Astrocyte (in vitro differentiated cells and primary cell): ENCODE measurements at places on chromosomes 5 and 9. TPM values are rescaled to one million over a fixed set of nuclear protein-coding genes. Genes with fewer than 3 reads are reported as not detected.

GRCh38 chr5:80181618-80182211 lies 74.1 kb downstream of the SERINC5 start:
- peaks cover 3% of the 10 kb centered on the region for H3K4me1 ChIP-seq
- DNase-seq = peak; percentile 53
- no peaks in the 10 kb centered on the region for H3K27me3 ChIP-seq
- H3K36me3 ChIP-seq = no peaks in the 10 kb centered on the region
- no peak overlapping the region for H3K27ac ChIP-seq
- H3K4me3 ChIP-seq = no peak overlapping the region

DNA sequence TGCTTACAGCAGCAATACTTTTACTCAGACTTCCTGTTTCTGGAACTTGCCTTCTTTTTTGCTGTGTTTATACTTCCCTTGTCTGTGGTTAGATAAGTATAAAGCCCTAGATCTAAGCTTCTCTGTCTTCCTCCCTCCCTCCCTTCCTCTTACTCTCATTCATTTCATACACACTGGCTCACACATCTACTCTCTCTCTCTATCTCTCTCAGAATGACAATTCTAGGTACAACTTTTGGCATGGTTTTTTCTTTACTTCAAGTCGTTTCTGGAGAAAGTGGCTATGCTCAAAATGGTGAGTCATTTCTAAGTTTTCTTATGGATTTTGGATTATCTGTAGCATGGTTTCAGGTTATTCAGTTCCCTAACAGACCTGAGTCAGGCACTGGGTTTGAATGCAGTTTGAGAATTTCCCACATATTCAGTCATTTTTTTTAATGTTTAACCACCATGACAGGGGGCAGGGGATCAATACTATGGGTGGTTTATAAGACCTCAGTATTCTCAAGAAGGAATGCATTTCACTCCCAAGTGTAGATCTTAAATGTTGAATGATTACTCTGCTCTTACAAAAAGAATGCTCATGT lies at the start of gene IL7R:
IL7R (plus strand) TSS at position 127 of the 587 bp plus-strand sequence; CDS start at position 214, 87 bp downstream.
- peaks cover 36% of the 10 kb centered on the region for H3K4me1 ChIP-seq
- peak; percentile 74 for DNase-seq
- H3K36me3 ChIP-seq = no peaks in the 10 kb centered on the region
- H3K27ac ChIP-seq = peak within 1 kb of the TSS; percentile 70
- H3K4me3 ChIP-seq = peak within 1 kb of the TSS; percentile 19

GRCh38 chr9:13689925-13690324 lies 410.4 kb upstream of the MPDZ start:
- H3K4me1 ChIP-seq = peaks cover 3% of the 10 kb centered on the region
- no peak overlapping the region for H3K4me3 ChIP-seq
- H3K27me3 ChIP-seq = no peaks in the 10 kb centered on the region
- no peaks in the 10 kb centered on the region for H3K36me3 ChIP-seq
- no peak for DNase-seq

GRCh38 chr5:10448754-10449360 lies 7.2 kb downstream of the ROPN1L start:
- H3K36me3 ChIP-seq = no peaks in the 10 kb centered on the region
- H3K27ac ChIP-seq = no peak overlapping the region
- H3K4me1 ChIP-seq = peaks cover 9% of the 10 kb centered on the region
- no peak for DNase-seq

DNA sequence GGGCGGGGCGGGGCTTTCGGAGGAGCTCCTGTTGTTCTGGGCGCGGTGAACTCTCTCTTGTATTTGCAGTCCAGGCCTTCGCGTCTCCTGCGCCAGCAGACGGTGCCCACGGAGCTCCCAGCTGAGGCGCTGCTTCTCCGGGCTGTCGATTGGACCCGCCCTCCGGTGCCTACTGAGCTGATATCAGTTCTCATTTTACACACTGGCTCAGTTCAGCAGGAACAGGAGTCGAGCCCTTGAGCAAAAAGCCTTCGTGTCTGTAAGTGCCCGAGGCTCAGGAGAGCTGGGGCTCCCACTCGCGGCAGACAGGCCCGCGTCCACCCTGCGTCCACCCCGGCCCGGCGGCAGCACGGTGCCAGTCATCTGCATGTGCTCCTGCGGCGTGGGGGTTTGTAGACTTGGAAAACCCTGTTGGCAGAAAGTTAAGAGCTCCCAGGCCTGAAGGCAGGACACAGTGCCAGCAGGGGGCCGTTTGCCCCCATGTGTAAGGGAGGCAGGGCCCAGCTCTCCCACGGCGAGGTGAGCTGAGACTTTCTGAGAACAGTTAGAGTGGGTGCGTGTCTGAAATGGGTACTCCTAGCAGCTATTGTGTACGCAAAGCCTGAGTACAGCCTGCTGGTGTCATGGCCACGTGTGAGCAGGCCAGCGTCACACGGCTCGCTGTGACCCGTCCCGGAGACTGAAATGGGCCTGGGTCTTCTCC lies 231.5 kb downstream of the FANCC start:
- peaks cover 34% of the 10 kb centered on the region for H3K4me1 ChIP-seq
- peaks cover 55% of the 10 kb centered on the region for H3K36me3 ChIP-seq
- no peak overlapping the region for H3K27ac ChIP-seq
- H3K27me3 ChIP-seq = no peaks in the 10 kb centered on the region
- no peak overlapping the region for H3K4me3 ChIP-seq

DNA sequence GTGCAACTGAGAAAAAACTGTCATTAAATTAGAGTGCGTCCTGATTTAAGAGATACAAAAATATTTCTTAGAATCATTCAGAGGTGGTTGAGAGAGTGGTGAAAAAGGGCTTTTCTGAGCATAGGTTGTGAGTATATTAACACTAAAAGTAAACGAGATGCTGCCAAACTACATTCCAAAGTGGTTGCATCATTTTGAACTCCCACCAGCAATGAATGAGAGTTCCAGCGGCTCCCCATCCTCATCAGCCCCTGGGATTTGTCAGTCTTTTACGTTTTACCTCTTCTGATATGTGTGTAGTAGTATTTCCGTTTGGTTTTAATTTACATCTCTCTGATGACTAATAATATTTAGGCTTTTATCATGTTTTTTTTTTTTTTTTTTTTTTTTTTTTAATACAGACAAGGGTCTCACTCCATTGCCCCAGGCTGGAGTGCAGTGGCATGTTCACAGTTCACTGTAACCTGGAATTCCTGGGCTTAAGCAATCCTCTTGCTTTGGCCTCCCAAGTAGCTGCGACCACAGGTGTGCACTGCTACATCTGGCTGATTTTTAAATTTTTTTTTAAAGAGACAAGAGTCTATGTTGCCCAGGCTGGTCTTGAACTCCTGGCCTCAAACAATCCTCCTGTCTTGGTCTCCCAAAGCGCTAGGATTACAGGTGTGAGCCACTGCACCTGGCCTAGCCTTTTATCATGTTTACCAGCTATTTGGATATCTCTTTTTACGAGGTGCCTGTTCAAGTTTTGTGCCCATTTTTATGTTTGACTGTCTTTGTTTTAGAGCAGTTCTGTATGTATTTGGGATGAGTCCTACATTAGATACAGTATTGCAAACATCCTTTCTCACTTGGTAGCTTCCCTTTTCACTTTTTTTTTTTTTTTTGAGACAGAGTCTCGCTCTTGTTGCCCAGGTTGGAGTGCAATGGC lies 17.0 kb downstream of the PRRT1B start:
- DNase-seq = peak; percentile 53
- H3K4me1 ChIP-seq = no peaks in the 10 kb centered on the region
- no peaks in the 10 kb centered on the region for H3K27me3 ChIP-seq
- H3K4me3 ChIP-seq = no peak overlapping the region

The SMIM33 gene
- not detected in 2 replicates for total RNA-seq

DNA sequence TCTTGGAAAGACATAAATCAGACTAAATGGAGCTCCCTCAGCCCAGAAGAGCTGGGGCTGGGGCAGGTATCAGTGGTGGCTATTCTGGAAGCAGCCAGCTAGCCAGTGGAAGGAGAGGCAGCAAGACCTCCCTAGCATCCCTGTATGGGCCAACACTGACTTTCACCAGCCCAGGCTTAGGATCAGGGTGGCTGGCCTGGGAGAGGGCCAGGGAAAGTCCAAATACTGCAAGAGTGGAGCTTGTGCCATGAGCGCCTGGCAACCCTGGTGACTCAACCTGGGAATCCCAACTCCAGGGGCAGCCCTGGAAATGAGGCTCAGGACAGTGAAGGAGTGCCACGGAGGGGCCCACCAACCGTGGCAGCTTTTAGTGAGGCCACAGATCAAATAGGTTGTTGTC lies 7.6 kb upstream of the IRF1 start:
- H3K4me1 ChIP-seq = peaks cover 39% of the 10 kb centered on the region
- peak overlapping the region; percentile 88 for H3K27ac ChIP-seq
- H3K4me3 ChIP-seq = peak overlapping the region; percentile 9
- H3K27me3 ChIP-seq = no peaks in the 10 kb centered on the region
- peak; percentile 29 for DNase-seq

The AGPAT2 gene
- total RNA-seq = 30.8 and 38.0 TPM in 2 replicates

- no peaks in the 10 kb centered on the region for H3K4me1 ChIP-seq
- no peak for DNase-seq
- no peaks in the 10 kb centered on the region for H3K27me3 ChIP-seq
- H3K4me3 ChIP-seq = no peak overlapping the region
These were observed 20.2 kb downstream of the TRPM6 start for GRCh38 chr9:74867483-74867882.

The AFAP1L1 gene
- 7.6 and 8.3 TPM in 2 replicates for total RNA-seq

GRCh38 chr5:44048276-44048984 lies 340.8 kb downstream of the FGF10 start:
- H3K27ac ChIP-seq = no peak overlapping the region
- no peaks in the 10 kb centered on the region for H3K4me1 ChIP-seq
- H3K4me3 ChIP-seq = no peak overlapping the region
- H3K27me3 ChIP-seq = no peaks in the 10 kb centered on the region
- no peaks in the 10 kb centered on the region for H3K36me3 ChIP-seq

- peaks cover 5% of the 10 kb centered on the region for H3K36me3 ChIP-seq
- H3K27me3 ChIP-seq = no peaks in the 10 kb centered on the region
- DNase-seq = peak; percentile 92
- H3K4me1 ChIP-seq = peaks cover 31% of the 10 kb centered on the region
- no peak overlapping the region for H3K4me3 ChIP-seq
- peak overlapping the region; percentile 41 for H3K27ac ChIP-seq
These were observed 22.1 kb upstream of the MATR3 start for GRCh38 chr5:139271201-139272027.

The CER1 gene
- 2.2 and 2.8 TPM in 2 replicates for total RNA-seq

GRCh38 chr5:90548069-90548593 lies 10.5 kb upstream of the ADGRV1 start:
- peaks cover 5% of the 10 kb centered on the region for H3K27me3 ChIP-seq
- H3K4me1 ChIP-seq = peaks cover 3% of the 10 kb centered on the region
- no peak overlapping the region for H3K27ac ChIP-seq
- peak; percentile 15 for DNase-seq
- no peaks in the 10 kb centered on the region for H3K36me3 ChIP-seq

DNA sequence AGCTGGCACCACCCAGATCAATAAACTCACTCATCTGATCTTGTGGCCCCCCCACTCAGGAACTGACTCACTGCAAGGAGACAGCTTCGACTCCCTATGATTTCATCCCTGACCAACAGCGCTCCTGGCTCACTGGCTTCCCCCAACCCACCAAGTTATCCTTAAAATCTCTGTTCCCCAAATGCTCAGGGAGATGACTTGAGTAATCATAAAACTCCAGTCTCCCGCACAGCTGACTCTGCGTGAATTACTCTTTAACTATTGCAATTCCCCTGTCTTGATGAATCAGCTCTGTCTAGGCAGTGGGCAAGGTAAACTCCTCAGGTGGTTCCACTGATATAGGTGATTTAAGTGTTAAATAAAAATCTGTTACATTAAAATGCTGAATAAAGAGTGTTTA lies 1.9 kb upstream of the TRIM32 start:
- H3K4me3 ChIP-seq = no peak overlapping the region
- DNase-seq = no peak
- H3K27me3 ChIP-seq = no peaks in the 10 kb centered on the region
- H3K4me1 ChIP-seq = peaks cover 25% of the 10 kb centered on the region
- H3K27ac ChIP-seq = no peak overlapping the region

GRCh38 chr5:149358294-149358651 lies 427 bp downstream of the PCYOX1L start:
- H3K27ac ChIP-seq = peak overlapping the region; percentile 38
- H3K36me3 ChIP-seq = peaks cover 5% of the 10 kb centered on the region
- no peak for DNase-seq
- peaks cover 5% of the 10 kb centered on the region for H3K4me1 ChIP-seq

The PROB1 gene
- total RNA-seq = 0.59 and 0.60 TPM in 2 replicates

GRCh38 chr9:30507166-30507565 lies 1877.3 kb upstream of the ACO1 start:
- no peak overlapping the region for H3K4me3 ChIP-seq
- H3K36me3 ChIP-seq = no peaks in the 10 kb centered on the region
- H3K27me3 ChIP-seq = no peaks in the 10 kb centered on the region
- no peak overlapping the region for H3K27ac ChIP-seq
- DNase-seq = no peak
- no peaks in the 10 kb centered on the region for H3K4me1 ChIP-seq

DNA sequence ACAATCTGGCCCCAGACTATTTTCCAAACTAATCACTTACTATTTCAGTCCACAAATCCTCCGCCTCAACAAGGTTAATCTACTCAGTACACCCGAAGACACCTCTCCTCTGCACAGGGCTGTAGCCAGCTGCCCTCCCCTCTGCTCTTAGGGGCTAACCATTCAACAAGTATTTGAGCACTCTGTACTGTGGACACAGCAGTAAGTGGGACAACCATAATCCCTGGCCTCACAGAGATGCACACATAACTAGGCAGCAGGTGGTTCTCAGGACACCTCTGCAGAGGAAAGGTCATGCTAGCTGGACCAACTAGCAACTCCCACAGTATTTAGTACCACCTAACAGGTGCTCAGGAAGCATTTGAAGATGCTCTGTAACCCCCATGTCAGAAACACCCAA lies 5.5 kb downstream of the CAMSAP1 start:
- H3K4me1 ChIP-seq = peaks cover 17% of the 10 kb centered on the region
- no peaks in the 10 kb centered on the region for H3K36me3 ChIP-seq
- no peak for DNase-seq
- no peak overlapping the region for H3K27ac ChIP-seq

GRCh38 chr5:72394688-72395087 lies 74.5 kb downstream of the PTCD2 start:
- H3K36me3 ChIP-seq = no peaks in the 10 kb centered on the region
- no peaks in the 10 kb centered on the region for H3K27me3 ChIP-seq
- DNase-seq = no peak
- H3K4me1 ChIP-seq = no peaks in the 10 kb centered on the region
- H3K4me3 ChIP-seq = no peak overlapping the region
- H3K27ac ChIP-seq = no peak overlapping the region

DNA sequence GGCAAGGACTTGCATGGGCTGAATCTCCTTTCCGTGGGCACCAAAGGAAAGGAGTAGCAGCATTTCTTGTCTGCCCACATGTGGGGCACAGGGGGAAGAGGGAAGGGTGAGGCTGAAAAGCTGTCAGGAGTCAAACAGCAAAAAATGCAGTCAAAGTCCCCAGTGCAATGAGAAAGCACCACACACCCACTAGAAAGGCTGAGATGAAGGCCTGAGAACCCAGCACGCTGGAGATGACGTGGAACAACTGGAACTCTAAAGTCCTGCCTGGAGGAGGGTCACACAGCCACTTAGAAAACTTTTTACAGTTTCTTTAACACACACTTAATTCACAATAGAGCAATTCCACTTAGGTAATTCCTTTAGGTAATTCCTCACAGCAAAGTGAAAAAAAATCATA lies 94.6 kb upstream of the IGFBPL1 start:
- no peak overlapping the region for H3K27ac ChIP-seq
- no peaks in the 10 kb centered on the region for H3K4me1 ChIP-seq
- no peak for DNase-seq
- no peaks in the 10 kb centered on the region for H3K36me3 ChIP-seq
- no peak overlapping the region for H3K4me3 ChIP-seq

GRCh38 chr9:89362647-89363310 lies 44.5 kb downstream of the SECISBP2 start:
- peaks cover 33% of the 10 kb centered on the region for H3K36me3 ChIP-seq
- no peak overlapping the region for H3K27ac ChIP-seq
- no peak overlapping the region for H3K4me3 ChIP-seq
- no peaks in the 10 kb centered on the region for H3K4me1 ChIP-seq

- H3K4me3 ChIP-seq = no peak overlapping the region
- no peak overlapping the region for H3K27ac ChIP-seq
- peaks cover 5% of the 10 kb centered on the region for H3K4me1 ChIP-seq
These were observed 3.0 kb downstream of the KIF12 start for GRCh38 chr9:114096041-114096511.
